ENCODE measurements at places on chromosomes 13 and 19.

DNA sequence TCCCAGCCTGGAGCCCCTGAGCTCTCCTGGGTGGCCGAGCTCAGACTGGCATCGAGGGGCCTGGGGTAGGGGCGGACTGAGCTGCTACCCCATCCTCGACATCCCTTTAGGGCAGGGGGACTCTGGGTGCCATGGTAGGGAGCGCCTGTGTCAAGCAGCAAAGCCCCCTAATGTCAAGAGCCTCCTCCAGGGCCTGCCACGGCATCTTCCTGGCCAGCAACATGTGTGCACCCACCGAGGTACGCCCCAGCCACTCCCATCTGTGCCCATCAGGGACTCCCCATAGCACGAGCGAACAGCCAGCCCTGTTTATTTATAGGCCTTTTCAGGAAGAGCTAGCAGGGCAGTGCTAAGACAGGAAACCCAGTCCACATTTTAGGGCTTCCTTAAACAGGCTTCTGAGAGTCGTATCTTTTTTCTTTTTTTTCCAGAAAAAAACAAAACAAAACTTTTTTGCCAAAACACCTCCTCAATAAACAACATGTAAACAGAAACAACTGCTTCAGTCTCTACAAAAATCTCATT is 14.3 kb downstream of the LRP3 start:
- DNase-seq, result no peak

GRCh38 chr19:29495901-29496441 is 29.8 kb upstream of the VSTM2B start:
- no peak for DNase-seq

- DNase-seq, result no peak
Observed at GRCh38 chr19:55641426-55642152, 787 bp downstream of the ZNF580 start.

GRCh38 chr13:84705982-84706710 is 823.9 kb upstream of the SLITRK1 start:
- DNase-seq, result no peak

- DNase-seq, result no peak
Observed at GRCh38 chr19:38047049-38047438, 140.0 kb downstream of the SIPA1L3 start.

- DNase-seq, result peak; percentile 2
Observed at GRCh38 chr13:61913183-61913582, 497.5 kb upstream of the PCDH20 start.

- DNase-seq, result no peak
Observed at GRCh38 chr13:59690857-59691500, 472.7 kb downstream of the DIAPH3 start.

GRCh38 chr13:44697058-44697457 is 120.9 kb upstream of the TSC22D1 start:
- DNase-seq, result no peak

- DNase-seq, result no peak
Observed at GRCh38 chr19:1062387-1063029, 4.5 kb upstream of the ARHGAP45 start.

- DNase-seq, result no peak
Observed at GRCh38 chr13:49814551-49815270, 22.2 kb upstream of the KPNA3 start.

- DNase-seq, result peak; percentile 35
Observed at GRCh38 chr19:33171916-33172359, 22.2 kb upstream of the LRP3 start.

DNA sequence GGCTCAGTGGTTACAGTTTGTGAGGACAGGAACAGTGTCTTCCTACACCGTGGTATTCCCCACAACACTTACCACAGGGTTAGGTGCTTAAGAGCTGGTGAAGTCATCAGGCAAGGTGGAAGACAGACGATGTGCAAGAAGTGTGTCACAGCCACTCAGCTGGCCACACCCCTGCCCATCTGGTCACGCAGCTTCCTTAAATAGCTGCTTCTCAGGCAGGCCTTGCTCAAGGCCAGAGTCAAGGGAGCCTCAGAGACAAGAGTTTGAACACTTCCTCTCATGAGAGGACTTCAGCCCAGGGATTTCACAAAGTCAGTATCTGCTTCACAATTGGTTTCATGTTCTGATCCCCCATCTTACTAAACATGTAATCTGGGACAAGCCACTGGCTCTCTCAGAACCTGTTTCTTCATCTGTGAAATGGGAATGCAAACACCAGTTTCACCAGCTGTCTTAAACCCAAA is 80.3 kb upstream of the FRY start:
- DNase-seq, result peak; percentile 51

DNA sequence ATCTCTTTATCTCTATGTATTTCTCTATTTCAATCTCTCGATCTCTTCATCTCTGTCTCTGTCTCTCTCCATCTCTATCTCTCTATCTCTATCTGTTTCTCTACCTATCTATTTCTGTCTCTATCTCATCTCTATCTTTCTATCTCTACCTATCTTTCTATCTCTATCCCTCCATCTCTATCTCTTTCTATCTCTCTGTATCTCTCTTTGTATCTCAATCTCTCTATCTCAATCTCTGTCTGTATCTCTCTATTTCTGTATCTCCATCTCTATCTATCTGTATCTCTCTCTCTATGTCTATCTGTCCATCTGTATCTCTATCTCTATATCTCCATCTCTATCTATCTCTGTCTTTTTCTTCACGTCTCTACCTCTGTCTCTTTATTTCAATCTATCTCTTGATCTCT is 25.2 kb downstream of the TNFSF9 start:
- DNase-seq, result no peak

DNA sequence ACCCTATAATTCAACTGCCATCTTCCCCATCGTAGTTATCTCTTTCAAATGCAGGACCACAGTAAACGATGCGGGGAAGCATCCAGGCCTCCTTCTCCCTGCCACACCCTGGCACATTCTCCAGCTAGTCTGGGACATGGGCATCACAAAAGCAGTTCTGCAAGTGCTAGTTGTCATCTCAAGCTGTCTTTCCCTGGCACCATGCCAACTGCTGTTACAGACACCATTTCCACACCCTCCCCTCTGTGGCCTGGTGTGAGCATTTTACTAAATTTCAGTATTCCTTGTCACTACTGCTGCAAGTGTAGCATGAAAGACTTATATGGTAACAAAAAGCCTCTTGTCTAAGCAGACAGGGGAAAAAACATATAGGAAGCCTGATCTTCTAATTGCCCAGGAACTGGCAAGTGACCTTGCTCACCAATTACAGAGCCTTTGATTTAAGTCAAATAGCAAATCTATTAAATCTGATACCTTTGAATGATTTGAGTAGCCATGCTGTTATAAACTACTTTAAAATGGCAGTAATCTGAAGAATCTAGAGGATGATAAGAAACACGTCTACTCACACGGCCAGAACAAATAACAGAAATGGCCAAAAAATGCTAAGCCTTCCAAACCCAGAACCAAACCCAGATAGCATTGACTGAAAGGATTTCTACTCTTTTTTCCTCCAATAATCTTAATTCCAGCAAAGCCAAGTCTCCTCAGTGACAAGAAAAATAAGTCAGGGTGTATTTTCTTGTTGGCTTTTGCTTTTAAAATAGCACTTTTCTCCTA is 179.0 kb downstream of the NUFIP1 start:
- no peak for DNase-seq

DNA sequence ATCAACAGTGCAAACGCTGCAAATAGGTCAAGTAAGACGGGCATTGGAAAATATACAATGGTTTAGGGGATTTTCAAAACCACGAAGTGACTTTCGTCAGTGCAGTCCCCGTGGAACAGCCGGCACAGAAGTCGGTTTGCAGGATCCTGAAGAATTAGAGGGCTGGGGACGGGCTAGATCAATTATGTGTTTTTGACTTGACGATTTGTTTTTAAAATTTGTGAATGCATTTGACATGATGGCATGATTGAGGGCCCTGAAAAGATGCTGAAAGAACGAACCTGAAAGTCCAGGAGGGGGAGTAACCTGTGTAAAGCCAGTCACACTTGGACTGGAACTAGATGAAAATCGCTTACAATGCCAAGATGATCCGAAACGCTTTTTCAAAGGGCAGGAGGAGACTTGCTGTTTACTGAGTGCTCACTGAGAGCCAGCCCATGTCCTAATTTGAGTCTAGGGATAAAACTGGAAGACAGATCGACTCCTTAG is 8.9 kb upstream of the DGKH start:
- no peak for DNase-seq

GRCh38 chr19:1945899-1946298 is 4.9 kb downstream of the CSNK1G2 start:
- no peak for DNase-seq

DNA sequence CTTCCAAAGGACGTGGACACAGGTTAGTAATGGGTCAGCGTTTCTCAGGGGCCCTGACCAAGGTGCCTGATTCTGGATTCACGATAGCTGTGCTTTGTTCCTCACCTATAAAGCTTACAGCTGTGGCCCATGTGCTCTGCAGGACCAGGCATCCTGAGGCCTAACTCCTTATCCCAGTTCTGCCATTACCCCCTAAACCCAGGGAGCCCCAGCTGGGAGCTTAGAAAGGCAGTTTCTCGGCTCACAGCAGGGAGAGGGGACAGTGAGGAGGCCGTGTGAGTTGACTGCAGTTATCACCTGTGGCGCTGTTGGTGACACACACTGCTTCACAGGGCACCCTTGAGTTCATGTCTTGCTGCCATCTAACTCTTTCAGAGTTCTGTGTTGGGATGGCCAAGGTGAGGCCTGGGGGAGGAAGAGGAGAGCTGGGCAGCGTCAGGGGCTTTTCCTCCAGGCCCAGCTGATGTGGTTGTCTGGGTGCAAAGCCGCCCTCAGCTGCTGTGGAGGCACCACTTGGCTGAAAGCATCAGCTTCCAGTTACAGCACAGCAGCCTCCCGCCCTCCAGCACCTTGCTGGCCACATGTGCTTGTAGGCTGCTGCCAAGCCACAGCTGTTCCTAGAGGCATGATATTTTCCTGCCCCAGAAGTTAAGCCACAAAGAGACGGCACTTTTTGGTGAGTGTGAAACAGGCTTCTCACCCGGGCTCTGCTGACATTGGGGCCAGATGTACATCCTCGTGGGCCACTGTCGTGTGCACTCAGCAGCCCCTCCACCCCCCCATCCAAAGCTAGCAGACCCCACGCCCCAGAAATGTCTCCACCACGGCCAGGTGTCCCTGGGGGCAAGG is 99.6 kb upstream of the MCF2L start:
- no peak for DNase-seq

DNA sequence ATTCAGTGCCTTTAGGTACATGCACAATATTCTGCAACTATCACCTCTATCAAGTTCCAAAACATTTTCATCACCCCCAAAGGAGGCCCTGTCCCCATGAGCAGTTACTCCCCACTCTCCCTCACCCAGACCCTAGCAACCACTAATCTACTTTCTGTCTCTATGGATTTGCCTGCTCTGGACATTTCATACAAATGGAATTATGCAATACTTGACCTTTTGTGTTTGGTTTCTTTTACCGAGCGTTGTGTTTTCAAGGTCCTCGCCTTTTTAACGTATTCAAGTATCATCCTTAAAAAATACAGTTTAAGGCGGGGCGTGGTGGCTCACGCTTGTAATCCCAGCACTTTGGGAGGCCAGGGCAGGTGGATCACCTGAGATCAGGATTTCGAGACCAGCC is 159.7 kb downstream of the IER2 start:
- DNase-seq, result no peak

DNA sequence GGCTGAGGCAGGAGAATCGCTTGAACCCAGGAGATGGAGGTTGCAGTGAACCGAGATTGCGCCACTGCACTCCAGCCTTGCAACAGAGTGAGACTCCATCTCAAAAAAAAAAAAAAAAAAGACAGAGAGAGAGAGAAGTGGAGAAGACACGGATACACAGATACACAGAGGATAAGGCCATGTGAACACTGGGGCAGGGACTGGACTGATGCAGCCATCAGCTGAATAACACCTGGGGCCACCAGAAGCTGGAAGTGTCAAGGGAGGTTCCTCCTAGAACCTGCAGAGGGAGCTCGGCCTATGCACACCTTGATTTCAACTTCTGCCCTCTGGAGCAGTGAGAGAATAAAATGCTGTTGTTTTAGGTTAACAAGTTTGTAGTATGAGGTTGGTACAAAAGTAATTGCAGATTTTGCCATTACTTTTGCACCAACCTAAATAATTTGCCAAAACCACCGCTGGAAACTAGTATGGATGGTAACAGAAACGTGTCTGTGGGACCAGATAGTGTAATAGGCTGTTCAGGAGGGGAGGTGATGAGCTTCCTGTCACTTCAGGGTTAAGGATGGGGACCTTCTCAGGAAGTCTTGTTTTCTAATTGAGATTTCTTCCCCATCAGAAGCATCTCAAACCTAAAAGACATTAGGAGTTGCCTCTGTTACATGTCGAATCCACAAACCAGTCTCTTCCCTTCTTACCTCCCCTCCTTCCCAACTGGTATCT is 36.4 kb upstream of the IGSF23 start:
- DNase-seq, result no peak

DNA sequence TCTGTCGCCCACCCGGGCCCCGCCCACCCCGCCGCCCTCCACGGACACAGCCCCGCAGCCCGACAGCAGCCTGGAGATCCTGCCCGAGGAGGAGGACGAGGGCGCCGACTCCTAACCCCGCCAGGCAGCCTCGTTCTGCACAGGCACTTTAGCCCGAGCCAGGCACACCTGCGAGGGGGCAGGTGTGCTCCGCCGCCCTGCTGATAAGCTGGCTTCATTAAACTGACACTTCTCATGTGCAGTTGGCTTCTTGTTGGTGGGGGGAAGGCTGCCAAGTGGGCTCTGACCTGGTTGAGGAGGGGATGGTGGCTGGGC is 8.2 kb downstream of the IL4I1 start:
- no peak for DNase-seq

DNA sequence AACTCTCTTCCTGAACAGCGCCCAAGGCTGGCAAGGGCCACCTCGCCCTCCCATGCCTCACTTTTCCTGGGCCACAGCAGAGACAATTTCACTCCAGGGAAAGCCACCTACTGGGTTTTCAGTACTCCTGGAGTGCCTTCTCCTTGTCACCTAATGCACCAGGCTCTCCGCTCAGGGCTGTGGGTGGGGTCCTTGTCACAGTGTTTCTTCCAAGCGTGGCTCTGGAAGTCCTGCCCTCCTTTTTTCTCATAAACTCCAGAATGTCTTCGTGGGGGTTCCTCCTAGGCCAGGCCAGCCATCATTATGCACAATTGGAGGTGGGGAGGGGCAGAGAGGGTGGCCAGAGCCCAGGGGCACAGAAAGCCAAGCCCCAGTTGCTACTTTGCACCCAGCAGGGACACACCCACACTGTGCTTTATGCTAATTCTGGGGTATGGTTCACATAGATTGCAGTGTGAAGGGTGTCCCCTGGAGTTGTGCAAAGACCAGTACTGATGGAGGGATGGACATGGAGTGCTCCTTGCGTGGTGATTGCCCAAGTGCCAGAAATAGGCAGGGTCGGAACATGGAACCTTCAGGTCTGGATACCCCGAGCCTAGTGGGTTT is 78.8 kb downstream of the CHST8 start:
- DNase-seq, result no peak

DNA sequence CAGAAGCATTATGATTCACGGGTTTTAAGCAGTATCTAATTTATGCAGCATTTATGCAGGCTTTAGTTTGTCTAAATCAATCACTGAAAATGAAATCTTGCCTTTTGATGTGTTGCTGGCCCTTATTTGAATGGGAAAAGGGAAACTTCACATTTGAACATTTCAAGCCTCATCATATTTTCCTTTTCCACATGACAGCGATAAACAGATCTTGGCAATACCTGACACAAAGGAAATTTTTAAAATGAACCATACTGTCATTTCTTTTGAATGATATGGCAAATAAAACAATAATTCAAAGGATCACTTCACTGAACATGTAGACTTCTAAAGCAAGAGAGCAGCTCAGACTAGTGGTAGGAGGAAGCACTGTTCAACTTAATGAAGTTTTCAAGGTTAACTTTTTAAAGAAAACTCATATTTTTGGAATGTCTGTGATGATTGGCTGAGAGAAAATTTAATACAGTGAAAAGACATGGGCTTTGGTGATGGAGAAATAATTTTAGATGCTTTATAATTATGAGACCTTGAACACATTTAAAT is 198.1 kb downstream of the OXGR1 start:
- no peak for DNase-seq

- DNase-seq, result no peak
Observed at GRCh38 chr19:5585461-5586299, 17.9 kb upstream of the TINCR start.

All from foreskin keratinocyte (primary cell).